ENCODE measurements at places on chromosomes 13 and 19. TPM values are rescaled to one million over a fixed set of nuclear protein-coding genes. Genes with fewer than 3 reads are reported as not detected.

DNA sequence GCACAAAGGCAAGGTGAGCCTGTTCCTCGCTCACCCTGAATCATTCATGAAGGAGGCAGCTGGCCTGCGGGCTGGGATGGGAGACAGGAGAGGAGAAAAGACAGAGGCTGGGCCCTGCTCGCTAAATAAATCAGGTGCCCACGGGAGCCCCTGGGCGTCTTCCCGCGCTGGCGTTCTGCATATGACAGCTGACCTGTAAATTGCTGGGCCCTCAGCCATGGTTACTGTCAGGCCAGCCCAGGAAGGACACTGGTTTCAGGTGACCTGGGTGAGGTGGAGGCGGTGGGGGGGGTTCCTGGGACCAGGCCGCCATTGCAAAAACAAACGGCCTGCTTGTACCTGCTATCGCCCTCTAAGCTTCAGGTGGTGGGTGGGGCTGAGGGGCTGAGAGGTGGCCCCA is 3.4 kb upstream of the PTBP1 start:
- DNase-seq, result no peak

DNA sequence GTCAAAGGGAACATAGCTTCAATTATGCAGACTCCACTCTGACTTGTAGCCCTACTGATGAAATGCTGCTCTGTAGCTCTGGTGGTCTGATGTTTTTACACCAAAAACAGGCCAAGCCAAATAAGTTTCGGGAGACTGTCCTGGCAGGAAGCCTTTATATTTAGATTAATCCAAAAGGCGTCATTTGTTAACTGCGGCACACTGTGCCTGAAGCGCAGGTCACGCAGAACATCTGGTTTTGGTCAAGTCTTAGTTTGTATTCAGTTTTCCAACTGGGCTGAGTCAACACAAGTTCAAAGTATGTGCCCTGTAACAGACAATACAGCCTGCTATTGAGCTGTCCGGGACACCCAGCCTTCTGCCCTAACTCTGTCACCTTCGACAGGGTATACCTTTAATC is 154.6 kb upstream of the IPO5 start:
- no peak for DNase-seq

GRCh38 chr19:43526884-43527859 is at the start of gene ETHE1:
TSS of gene ETHE1 (minus strand) at chr19:43527201. CDS start at chr19:43527177, 24 bp downstream.
- peak; percentile 92 for DNase-seq

- no peak for DNase-seq
Observed at GRCh38 chr13:40306817-40307216, 359.6 kb downstream of the FOXO1 start.

WTIP gene
- total RNA-seq, result 5.3 TPM

SKA3 gene
- 2.6 TPM for total RNA-seq
